GM13977 (cell line): ENCODE measurements at places on chromosomes 1 and 21.

DNA sequence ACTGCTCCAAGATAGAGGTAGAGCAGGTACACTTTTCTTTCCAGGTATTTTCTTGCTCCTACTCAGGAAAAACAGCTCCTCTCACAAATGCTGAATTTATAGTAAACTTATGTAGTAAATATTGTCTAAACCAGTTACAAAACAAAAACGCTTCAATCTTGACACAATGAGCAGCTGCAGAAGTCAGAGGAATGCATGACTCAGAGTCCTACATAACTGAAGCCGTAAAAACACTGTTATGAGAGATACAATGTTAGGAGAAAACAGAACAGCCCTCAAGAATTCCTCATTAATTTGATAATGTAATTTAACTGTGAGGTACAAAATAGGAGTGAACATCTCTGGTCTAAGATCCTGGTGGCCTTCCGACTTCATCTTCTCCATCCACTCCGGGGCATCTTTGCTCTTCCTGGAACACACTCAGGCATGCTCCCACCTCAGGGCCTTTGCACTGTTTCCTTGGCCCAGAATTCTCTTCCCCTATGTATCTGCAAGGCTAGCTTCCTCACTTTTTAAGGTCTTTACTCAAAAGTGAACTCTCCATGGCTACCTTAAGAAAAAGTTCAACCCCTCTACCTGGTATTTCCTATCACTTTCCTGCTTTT lies 138.5 kb downstream of the SLC45A1 start:
- DNase-seq, result no peak

GRCh38 chr1:160853754-160854153 lies 8.9 kb downstream of the CD244 start:
- no peak for DNase-seq

GRCh38 chr1:45246760-45247159 lies 40.4 kb upstream of the ZSWIM5 start:
- DNase-seq, result no peak

DNA sequence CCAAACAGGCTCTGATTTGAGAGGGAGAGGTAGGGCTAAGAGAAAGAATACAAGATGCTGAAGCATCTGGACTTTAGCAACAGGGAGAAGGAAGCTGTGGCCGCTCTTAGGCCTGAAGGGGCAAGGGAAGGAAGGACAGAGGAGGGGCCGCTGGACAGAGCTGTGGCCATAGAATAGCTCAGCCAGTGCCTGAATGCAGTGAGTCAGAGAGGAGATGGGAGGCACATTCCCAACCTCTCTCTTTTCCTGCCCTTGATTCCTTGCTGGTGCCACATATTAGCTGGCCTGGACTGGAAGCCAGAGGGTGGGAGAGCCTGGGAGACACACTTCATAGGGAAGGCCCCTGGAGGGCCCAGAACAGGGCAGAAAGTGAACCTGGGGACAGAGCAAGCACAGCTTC lies 83.4 kb upstream of the POU3F1 start:
- no peak for DNase-seq

- DNase-seq, result no peak
These were observed 8.1 kb downstream of the MIS18A start for GRCh38 chr21:32270748-32271147.

GRCh38 chr1:110626889-110627288 lies 20.7 kb upstream of the KCNA2 start:
- no peak for DNase-seq
